ENCODE measurements at places on chromosomes 5 and 9.

DNA sequence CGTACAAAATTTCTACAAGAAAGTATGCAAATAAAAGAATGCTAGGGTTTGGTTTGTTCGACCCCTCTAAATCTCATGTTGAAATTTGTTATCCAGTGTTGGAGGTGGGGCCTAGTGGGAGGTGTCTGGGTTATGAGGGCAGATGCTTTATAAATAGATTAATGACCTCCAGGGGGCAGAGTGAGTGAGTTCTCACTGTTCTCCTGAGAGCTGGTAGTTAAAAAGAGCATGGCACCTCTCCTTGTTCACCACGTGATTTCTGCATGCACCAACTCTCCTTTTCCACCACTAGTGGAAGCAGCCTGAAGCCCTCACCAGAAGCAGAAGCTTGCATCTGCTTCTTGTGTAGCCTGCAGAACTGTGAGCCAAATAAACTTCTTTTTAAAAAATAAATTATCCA, 50.4 kb upstream of the FAM170A start:
- H3K27me3 ChIP-seq = no peaks in the 10 kb centered on the region
- no peak overlapping the region for H3K27ac ChIP-seq
- no peak overlapping the region for H3K4me3 ChIP-seq
- no peaks in the 10 kb centered on the region for H3K4me1 ChIP-seq

DNA sequence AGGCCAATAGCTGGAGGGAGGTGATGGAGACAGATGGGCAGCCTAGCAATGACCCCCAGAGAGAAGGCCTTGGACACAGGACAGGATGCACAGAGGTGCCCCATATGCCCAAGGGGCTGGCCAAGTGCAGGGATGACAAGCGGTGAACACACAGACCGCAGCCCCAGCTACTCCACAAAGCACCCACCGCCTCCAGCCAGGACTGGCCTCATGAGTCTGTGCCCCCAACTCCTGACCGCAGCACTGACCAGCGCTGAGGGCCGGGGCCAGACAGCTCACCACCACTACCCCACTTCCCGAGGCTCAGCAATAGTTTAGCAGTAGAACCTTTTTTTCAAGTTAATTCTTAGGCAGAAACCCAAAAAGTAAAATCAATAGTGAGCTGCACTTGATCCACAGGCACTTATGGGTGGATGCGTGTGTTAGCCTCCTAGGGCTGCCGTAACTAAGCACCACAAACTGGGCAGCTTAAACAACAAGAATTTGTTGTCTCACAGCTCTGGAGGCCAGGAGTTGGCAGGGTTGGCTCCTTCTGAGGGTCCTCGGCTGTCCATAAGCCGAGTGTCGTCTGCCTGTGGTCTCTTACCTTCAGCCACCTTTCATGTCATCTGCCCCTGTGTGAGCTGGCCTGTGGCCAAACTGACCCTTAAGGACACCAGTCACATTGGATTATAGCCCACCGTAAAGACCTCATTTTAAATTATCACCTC, 14.1 kb downstream of the ROR2 start:
- H3K36me3 ChIP-seq = no peaks in the 10 kb centered on the region
- no peaks in the 10 kb centered on the region for H3K27me3 ChIP-seq
- no peak overlapping the region for H3K27ac ChIP-seq
- no peaks in the 10 kb centered on the region for H3K4me1 ChIP-seq

DNA sequence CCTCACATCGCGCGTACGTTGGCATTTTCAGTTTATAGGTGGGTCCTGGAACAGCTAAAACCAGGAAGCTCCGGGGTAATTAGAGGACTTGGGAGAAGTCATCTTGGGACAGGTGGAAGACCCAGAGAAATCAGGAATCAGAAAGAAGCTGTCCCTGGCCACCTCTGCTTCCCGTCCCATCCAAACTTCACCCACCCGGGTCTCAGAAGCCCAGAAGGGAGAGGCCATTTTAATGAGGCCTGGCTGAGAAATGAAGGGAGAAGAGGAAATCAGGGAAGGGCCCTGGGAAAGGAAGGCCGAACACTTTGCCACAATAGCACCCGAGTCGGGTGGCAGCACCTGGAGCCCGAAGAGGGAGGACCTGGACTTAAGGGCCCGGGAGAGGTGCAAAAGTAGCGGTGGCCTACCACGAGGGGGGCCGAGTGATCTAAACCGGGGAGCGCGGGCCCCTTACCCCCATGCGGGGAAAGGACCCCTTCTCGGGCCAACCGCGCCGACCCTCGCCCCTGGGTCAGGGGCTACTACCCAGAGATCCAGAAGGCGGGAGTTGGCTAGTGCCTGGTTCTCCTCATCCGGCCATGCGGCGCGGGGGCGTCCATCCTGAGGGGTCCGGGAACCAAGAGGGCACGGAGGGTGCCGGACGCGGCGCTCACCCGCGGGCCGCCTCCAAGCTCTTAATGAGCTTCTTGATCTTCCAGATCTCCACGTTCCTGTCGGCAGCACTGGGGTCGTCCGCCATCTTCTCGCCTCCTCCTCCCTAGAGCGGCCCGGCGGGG, 668 bp downstream of the ETF1 start:
- no peaks in the 10 kb centered on the region for H3K36me3 ChIP-seq
- DNase-seq = no peak
- H3K27ac ChIP-seq = peak overlapping the region; percentile 97
- no peaks in the 10 kb centered on the region for H3K4me1 ChIP-seq
- peak overlapping the region; percentile 77 for H3K4me3 ChIP-seq
- H3K27me3 ChIP-seq = no peaks in the 10 kb centered on the region

DNA sequence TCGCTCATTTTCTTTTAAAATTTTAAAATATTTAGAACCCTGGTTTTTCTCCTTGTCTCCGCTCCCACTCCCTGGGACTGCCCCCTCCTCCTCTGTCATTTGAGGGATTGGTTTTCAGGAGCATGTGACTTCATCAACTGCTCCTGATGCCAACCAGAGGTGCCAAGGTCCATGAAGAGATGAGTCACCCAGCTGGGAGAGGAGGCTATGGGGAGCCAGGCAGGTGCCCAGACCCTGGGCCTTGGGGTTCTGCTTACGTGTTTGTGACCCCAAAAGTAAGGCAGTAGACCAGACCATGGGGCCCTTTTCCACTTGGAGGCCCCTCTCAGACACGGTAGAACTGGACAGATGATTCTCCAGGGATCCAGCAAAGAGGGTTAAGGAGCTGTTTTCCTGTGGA, 167.0 kb downstream of the FGF18 start:
- no peaks in the 10 kb centered on the region for H3K36me3 ChIP-seq
- H3K4me1 ChIP-seq = no peaks in the 10 kb centered on the region
- H3K27ac ChIP-seq = no peak overlapping the region
- peaks cover 8% of the 10 kb centered on the region for H3K27me3 ChIP-seq
- DNase-seq = no peak

- H3K27ac ChIP-seq = no peak overlapping the region
- H3K4me1 ChIP-seq = peaks cover 17% of the 10 kb centered on the region
Observed at GRCh38 chr5:169242849-169243186, 58.1 kb downstream of the SLIT3 start.

GRCh38 chr9:133285252-133285775, 10.3 kb upstream of the ABO start:
- DNase-seq = no peak
- no peak overlapping the region for H3K27ac ChIP-seq
- H3K27me3 ChIP-seq = no peaks in the 10 kb centered on the region

DNA sequence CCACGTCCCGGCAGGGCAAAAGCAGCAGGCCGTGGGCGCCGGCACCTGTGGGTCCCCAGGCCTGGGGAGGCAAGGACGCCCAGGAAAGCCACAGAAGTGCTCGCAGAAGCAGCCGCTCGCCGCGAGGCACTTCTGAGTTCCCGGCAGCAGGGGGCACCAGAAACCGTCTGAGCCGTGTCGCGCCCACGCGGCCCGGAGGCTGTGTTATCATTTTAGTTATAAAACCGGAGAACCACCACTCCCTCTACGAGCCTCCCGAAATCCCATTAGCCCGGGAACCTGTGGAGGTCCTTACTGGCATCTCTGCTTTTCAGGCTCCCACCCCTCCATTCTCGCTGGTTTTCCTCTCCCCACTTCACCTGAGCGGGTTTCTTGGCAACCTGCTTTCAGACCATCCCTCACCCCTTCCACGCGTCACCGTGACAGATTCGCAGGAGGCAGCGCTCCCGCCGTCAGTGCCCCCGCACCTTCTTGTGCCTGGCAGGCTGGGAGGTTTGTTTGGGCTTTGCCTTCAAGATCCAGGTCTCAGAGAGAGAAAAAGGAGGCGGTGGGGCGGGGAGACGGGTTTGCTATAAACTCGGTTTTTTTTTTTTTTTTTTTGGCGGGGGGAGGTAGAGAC, 2.3 kb downstream of the GDNF start:
- H3K27ac ChIP-seq = no peak overlapping the region
- peaks cover 96% of the 10 kb centered on the region for H3K27me3 ChIP-seq
- H3K4me1 ChIP-seq = peaks cover 61% of the 10 kb centered on the region

DNA sequence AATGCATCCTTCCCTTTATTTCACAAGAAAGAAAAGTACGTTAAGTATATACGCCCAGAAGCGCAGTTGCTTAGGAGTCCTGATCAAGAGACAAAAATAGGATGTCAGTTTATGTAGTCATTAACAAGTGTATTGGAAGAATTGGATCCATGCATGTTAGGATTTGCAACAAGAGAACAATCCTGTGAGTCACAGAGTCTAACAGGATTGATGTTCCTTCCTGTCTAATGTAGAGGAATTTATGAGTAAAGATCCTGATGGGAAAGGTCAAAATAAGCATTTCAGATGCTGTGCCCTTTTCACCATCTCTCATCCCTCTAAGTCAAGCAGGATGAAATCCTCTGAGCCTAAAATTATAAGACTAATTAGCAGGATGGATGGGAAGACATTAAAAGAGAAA, 406.0 kb upstream of the GRIA1 start:
- no peaks in the 10 kb centered on the region for H3K36me3 ChIP-seq
- H3K27ac ChIP-seq = no peak overlapping the region
- H3K4me3 ChIP-seq = no peak overlapping the region

GRCh38 chr5:88743231-88743834, 139.7 kb downstream of the MEF2C start:
- H3K4me3 ChIP-seq = no peak overlapping the region
- no peak overlapping the region for H3K27ac ChIP-seq
- H3K4me1 ChIP-seq = peaks cover 7% of the 10 kb centered on the region
- DNase-seq = no peak

GRCh38 chr5:83683836-83684235, 36.8 kb downstream of the HAPLN1 start:
- no peaks in the 10 kb centered on the region for H3K27me3 ChIP-seq
- no peaks in the 10 kb centered on the region for H3K36me3 ChIP-seq
- no peaks in the 10 kb centered on the region for H3K4me1 ChIP-seq
- H3K27ac ChIP-seq = no peak overlapping the region
- no peak for DNase-seq
- no peak overlapping the region for H3K4me3 ChIP-seq

- H3K27me3 ChIP-seq = no peaks in the 10 kb centered on the region
- no peaks in the 10 kb centered on the region for H3K36me3 ChIP-seq
- no peaks in the 10 kb centered on the region for H3K4me1 ChIP-seq
- H3K27ac ChIP-seq = no peak overlapping the region
- no peak for DNase-seq
- no peak overlapping the region for H3K4me3 ChIP-seq
Observed at GRCh38 chr9:103991698-103992097, 102.4 kb upstream of the SMC2 start.

Measured in tibial artery (tissue), 4 donors.